ENCODE measurements at places on chromosomes 12 and 14.

DNA sequence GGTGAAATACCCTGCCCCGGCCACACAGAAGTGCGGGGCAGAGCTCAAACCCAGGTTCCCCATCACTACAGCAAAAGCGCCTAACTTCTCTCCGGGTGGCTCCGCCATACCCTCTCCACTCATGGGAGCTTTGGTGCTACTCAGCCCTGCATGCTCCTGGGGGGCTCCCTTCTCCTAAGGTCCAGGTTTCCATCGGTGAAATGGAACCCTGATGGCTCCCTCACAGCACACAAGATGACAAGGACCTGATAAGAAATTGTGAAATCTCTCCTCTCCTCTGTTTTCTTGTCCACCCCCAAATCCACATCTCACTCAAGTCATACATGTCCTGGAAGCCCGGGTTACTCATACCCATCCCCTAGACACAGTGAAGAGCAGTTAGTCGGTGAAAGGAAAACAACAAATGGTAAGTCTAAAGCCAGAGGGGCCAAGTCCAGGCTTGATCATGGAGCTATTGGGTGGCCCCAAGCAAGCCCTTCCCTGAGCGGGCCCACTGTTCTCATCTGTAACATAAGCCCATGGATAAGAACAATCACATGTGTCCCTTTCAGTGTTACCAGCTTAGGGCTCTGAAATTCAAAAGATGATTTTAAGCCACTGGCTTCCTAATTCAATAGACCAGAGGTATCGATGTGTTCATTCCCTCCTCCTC lies 317.5 kb downstream of the BCL11B start:
- no peak for DNase-seq

- DNase-seq, result no peak
Observed at GRCh38 chr12:66596199-66596598, 82.7 kb downstream of the GRIP1 start.

- DNase-seq, result no peak
Observed at GRCh38 chr12:8948701-8949341, 624 bp downstream of the M6PR start.

- DNase-seq, result no peak
Observed at GRCh38 chr12:99611599-99611998, 36.0 kb upstream of the GARIN6 start.

GRCh38 chr12:67426067-67426466 lies 156.9 kb downstream of the CAND1 start:
- no peak for DNase-seq

DNA sequence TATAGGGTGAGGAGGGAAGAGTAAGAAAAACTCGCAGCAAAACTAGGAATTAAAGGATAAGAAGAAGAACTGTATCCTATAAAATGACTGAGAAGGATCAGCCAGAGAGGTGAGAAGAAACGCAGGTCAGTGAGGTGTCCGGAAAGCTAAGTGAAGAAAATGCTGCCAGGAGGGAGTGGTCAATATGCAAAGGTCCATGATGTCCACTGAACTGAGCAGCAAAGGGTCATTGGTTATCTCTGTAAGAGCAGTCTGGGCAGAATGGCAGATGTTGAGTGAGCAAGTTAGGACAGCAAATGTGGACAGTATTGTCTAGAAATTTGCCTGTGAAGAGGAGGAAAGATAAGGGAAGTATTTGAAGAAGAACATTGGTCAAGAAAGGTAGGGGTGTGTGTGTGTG lies 155.4 kb downstream of the SRGAP1 start:
- no peak for DNase-seq

GRCh38 chr14:100907240-100907639 lies 3.7 kb upstream of the RTL1 start:
- DNase-seq, result no peak

DNA sequence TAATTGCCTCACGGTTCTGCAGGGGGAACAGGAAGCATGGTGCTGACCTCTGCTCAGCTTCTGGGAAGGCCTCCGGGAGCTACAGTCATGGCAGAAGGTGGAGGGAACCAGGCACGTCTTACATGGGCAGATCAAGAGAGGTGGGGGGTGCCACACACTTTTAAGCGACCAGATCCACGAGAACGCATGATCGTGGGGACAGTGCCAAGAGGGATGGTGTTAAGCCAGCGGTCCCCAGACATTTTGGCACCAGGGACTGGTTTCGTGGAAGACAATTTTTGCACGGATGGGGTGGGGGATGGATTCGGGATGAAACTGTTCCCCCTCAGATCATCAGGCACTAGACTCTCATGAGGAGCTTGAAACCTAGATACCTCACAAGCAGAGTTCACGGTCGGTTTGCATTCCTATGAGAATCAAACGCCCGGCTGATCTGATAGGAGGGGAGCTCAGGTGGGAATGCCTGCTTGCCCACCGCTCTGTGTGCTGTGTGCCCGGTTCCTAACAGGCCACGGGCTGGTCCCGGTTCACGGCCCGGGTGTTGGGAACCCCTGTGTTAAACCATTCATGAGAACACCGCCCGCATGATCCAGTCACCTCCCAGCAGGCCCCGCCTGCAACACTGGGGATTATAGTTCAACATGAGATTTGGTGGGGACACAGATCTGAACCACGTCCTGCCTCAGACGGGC lies 96.9 kb downstream of the ADGRD1 start:
- DNase-seq, result no peak

DNA sequence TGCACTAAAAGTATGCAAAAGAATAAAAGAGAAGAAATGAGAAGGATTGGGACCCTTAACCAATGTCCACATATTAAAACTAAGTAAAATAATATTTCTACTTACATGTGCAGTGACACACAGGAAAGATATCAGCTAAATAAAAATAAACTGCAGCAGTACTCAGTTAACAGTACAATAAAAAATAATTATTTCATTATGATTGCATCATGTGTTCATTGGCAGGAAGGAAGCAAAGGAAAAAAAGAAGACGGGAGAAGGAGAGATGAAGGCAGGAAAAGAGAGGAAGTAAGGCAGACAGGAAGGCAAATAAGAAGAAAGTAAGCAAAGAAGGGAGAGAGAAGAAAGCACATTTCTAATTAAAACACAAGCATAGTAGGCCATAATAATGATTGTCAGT lies 33.0 kb downstream of the RASSF9 start:
- no peak for DNase-seq

Data from GM13976 (cell line).